ENCODE measurements at places on chromosomes 12 and 14.

- peak; percentile 94 for DNase-seq
These were observed 115.8 kb downstream of the SLC25A47 start for GRCh38 chr14:100438678-100439592.

DNA sequence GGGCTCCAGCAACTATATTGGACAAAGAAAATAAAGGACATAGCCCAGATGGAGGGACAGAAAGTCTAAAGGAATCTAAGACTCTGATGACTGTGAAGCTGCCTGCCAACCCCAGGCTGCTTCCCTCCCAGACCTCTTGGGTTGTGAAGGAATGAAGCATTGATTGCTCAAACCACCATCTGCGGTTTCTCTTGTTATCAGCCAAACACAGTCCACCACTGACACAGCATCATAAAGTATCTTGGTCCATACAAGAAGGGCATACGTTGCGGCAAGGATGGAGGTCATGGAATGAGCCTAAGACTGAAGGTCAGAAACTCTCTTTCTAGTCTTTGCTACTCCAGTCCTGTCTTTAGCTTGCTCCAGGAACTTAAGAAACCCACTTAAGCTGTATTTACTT, 58.5 kb upstream of the PLXNC1 start:
- DNase-seq: peak; percentile 66

DNA sequence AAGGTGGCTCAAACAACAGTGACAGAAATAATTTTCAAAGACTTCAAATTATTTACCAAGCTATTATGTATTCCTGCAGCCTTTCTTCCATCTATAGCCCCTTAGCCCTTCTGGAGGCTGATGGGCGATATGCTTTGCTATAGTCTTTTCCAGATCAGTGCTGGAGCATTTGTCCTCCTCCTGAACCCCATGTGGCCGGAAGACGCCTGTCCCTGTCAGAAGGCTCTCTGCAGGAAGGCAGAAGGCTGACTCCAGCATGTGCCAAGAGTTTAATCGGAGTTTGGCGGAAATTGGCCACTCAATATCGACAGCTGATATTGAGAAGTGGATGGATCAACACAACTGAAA, 49.3 kb upstream of the MAX start:
- no peak for DNase-seq

DNA sequence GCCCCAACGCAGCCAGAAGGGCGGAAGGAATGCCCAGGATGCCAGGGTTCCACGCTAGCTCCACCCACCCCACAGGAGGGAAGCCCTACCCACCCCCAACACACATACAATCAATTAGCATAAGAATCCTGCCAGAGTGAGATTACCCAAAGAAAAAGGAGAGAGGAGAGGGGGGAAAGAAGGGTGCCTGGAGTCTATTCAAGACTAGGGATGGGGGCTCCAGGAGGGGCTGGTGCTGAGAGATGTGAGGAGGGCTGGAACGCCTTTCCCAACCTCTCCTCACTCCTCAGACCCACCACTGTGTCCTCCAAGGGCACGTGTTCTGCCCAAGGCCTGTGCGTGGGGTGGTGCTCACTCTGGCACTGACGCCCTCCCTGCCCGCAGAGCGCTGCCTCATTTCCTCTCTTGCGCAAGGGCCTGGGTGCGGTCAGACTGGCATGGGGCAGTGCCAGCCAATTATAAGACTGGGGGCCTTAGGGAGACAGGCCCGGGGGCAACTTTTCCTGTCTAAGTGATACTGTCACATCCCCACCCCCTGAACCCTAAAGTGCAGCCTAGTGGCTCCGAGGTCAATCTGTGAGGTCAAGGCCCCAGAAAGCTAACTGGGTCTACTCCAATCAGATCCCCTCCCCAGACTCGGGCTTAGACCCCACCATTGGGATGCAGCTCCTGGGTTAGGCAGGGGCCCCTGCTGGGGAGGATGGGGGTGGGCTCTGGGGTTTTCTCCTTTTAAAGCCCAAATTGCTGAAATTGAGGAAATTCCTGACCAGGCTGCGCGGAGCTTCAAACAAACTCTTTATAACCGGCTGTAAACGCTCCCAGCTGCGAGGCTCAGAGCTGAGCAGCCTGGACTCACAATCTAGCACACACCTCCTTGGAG, 10.2 kb upstream of the ITGB7 start:
- DNase-seq: no peak

GRCh38 chr12:85280984-85281630, 1.1 kb downstream of the ALX1 start:
- no peak for DNase-seq

- DNase-seq: no peak
These were observed 1.6 kb downstream of the PHLDA1 start for GRCh38 chr12:76029982-76030340.

DNA sequence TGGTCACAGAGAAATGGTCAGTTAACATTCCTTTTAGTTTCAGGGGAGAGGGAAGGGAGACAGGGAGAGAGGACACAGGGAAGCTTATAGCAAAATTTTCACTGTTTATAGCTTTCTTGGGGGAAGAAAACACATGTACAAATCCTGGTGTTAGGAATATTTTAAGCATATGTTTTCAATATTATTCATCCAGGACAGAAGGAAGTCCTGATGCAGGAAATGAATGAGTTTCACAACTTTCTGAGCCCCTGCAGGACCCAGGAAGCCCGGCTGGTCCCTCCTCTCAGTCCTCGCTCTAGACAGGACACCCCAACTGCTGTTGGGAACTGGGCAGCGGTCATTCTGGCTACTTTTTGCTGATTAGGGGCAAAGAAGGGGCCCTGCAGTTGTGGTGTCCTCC, 71.1 kb upstream of the ZDHHC17 start:
- DNase-seq: no peak

DNA sequence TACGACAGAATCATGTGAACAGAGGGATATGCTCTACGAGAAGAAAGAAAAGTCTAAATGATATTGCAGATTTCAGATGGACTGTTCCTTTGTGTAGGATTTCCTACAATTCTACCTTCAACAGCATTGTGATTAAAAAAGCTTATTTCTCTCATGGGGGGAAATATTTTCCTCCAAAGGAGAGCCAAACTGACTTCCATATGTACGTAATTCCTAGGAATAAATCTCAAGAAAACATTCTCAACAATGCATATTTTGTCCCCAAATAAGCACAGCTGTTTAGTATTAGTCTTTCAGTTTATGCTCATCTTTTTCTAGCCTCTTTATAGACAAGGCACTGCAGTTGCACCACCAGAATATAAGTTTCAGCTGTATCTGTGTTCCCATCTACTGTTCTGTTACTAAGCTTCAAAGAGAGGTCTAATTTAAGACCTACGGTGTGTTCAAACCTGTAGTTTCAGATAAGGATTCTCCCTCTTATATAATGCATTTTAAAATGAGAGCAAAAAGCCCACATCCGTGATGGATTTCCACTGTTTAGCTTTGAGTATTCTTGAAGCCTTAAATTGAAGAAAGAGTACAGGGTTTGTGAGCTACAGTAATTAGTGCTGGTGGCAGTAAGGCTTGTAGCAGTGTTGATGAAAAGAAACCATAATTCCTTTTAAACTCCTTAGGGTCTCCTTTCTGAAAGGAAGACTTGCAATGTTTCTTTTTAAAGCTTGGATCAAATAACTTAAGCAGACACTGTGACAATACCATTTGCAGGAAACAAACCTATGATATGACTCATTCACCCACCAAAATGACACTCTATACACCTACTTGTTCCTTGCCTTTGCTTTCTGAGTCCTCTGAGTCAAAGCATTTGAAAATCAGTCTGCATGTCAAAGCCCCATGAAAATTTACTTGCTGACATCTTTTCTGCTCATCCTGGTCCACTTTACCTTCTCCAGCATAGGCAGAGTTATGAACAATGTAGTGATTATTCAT, 754.1 kb downstream of the NOVA1 start:
- DNase-seq: no peak

DNA sequence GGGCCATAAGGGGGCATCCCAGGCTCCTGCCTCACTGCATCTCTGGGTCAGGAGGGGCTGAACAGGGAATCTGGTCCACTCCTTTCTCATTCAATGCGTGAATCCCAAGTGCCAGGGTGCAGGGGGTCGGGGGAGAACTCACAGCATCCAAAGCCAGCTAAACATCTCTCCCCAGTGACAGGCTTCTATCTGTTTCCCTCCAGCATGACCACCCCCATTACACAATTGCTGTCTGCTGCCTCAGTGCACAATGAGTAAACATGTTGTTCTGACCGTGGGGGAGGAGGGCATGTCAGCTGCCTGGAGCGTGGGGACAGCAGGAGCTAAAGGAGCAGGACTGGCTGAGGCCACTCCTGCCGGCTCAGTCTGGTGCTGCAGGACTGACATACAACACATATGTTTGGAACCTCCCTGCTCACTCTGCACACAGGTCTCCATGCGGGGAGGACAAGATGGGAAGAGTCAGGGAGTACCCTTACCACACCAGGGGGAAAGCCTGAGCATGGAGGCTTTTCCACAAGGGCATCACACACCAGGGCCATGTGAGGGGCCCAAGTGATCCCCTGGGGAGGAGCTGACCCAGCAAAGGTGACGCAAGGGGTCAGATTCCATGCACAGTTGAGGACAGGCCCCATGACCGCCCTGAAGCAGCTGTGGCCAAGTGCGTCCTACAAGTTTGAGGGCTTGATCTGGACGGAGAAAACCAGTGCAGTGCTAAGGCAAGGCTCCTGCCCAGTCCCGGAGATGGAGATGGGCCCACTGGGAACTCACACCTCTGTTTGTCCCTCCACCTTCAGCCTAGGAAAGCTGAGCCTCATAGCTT, 1.4 kb downstream of the TNS2 start:
- DNase-seq: no peak

- DNase-seq: no peak
These were observed 33.3 kb downstream of the TDG start for GRCh38 chr12:103998976-103999375.

- no peak for DNase-seq
These were observed 50.9 kb downstream of the AP5M1 start for GRCh38 chr14:57319636-57320192.

GRCh38 chr14:20331053-20331613, 1.9 kb downstream of the CCNB1IP1 start:
- no peak for DNase-seq

Data from astrocyte (in vitro differentiated cells and primary cell).